ENCODE measurements at places on chromosomes 16 and 17.

DNA sequence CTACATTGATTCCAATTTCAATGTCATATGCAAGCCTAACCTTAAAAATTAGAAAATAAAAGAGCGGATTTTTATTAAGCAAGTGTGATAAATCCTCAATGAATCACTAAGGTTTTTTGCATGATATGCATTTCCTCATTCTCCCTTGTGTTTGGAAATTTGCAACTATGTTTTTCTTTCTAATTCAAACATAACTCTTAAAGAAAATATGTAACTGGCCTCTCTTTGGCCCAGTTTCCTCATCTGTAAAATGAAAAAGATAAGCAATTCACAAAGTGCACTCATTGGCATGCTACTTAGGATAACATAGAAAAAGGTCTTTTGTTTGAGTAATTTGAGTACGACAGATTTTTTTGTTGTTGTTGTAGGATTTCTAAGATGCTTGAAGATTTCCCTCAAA, 295.5 kb downstream of the CDH11 start:
- DNase-seq = no peak

DNA sequence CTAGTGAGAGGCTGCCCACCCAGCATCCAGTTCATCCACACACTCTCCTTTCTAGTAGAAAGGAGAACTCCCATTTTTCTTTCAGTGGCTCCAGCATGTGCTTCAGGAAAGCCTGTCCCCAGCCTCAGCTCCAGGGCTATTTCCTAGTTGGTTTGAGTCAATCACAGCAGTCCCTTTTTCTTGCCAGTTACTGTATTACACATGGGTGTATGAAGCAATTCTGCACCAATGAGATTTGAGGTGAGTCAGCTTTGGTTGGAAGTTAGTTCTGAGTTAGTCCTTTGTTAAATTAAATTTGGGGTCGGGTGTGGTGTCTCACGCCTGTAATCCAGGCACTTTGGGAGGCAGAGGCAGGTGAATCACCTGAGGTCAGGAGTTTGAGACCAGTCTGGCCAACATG, 24.8 kb downstream of the RAD51D start:
- DNase-seq = no peak

DNA sequence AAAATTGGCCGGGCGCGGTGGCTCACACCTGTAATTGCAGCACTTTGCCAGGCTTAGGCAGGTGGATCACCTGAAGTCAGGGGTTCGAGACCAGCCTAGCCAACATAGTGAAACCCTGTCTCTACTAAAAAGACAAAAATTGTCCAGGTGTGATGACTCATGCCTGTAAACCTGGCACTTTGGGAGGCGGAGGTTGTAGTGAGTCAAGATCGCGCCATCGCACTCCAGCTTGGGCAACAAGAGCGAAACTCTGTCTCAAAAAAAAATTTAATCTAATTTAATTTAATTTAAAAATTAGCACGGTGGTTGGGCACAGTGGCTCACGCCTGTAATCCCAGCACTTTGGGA, 1.6 kb upstream of the HBQ1 start:
- DNase-seq = no peak

GRCh38 chr17:19713901-19714361, 2.5 kb downstream of the SLC47A2 start:
- DNase-seq = no peak

GRCh38 chr16:57531635-57532265, 4.6 kb downstream of the CCDC102A start:
- DNase-seq = no peak

Measured in activated gamma-delta T cell treated with anti-CD3 and anti-CD28 coated beads, Interleukin-2, amount 50 U/mL, for 16 hours (primary cell).